ENCODE measurements at places on chromosomes 2 and 18. TPM values are rescaled to one million over a fixed set of nuclear protein-coding genes. Genes with fewer than 3 reads are reported as not detected.

The MAB21L4 gene
- total RNA-seq = 2.8 TPM

The UGT1A8 gene
- not detected for total RNA-seq

The UGT1A4 gene
- total RNA-seq = 6.1 TPM

The TFPI gene
- total RNA-seq = 125 TPM

The COLEC12 gene
- not detected for total RNA-seq

The SPATA3 gene
- not detected for total RNA-seq

The DSEL gene
- total RNA-seq = 28.0 TPM

GRCh38 chr2:98833172-98833916, 102.4 kb upstream of the MGAT4A start:
- peaks cover 4% of the 10 kb centered on the region for H3K36me3 ChIP-seq
- no peaks in the 10 kb centered on the region for H3K27me3 ChIP-seq
- H3K4me1 ChIP-seq = peaks cover 8% of the 10 kb centered on the region
- DNase-seq = no peak
- no peak overlapping the region for H3K4me3 ChIP-seq
- H3K27ac ChIP-seq = no peak overlapping the region

DNA sequence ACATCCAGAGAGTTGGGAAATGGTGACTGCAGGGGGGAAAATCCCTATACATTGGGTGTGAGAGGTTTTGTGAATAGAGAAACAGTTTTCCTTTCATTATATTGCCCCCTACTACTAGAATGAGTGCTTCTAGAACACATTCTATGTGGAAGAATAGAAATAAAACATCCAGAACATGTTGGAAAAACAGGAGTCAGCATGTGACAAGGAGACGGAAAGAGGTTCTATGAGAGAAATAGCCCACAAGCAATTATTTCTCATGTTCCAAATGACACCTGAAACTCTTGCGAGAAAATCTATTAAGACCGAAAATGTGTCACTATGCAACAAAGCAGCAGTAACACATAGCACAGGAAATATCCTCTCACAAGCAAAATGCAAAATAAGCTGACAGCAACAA, 202.7 kb upstream of the SPOPL start:
- no peak overlapping the region for H3K4me3 ChIP-seq
- peaks cover 17% of the 10 kb centered on the region for H3K4me1 ChIP-seq
- no peak for DNase-seq
- H3K36me3 ChIP-seq = no peaks in the 10 kb centered on the region

- no peak for DNase-seq
- H3K27ac ChIP-seq = no peak overlapping the region
- peaks cover 9% of the 10 kb centered on the region for H3K4me1 ChIP-seq
Measured at GRCh38 chr2:241551998-241552737, 6.4 kb upstream of the BOK start.

DNA sequence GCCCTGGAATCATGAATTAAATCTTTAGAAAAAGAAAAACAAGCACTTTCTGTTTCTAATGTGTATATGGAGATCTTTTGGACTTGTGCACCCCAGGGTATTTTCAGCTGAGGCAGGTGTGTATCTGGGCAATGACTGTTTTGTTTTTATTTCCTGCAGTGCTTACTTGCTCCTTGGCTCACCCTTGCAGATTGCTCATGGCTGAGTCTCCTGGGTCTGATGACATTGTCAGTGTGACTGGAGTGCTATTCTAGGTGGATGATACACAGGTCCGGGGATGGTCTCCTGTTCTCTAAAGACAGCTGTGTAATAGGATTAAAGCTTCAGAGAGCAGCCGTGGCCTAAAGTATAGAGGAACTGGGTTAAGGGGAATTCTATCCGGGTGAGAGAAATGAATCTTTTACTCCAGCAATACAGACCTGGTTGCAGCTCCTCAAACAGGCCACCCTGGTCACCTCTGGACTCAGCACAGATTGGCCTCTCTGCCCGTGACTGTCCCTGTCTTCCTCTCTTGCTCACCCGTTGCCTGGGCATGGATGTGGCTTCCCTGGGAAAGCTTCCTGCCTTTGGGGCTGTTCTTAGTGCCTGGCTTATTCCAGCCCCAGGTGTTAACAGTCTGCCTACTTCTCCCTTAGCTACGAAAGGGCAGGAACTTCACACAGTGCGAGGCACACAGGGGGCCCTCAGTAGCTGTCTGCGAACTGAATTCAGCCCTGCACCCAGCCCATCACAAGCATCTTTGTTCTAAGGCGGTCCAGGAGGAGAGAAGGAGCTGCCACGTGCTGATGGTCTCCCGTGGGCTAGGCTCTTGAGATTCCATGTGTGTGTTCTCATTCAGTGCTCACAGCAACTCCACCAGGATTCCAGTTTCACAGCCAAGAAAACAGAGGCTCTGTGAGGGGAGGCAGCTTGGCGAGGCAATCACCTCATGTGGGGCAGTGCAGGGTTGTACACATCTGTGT, 84.3 kb downstream of the ACOXL start:
- peaks cover 3% of the 10 kb centered on the region for H3K4me1 ChIP-seq
- H3K36me3 ChIP-seq = no peaks in the 10 kb centered on the region
- no peak overlapping the region for H3K27ac ChIP-seq

GRCh38 chr2:207265869-207266268, 100.1 kb upstream of the KLF7 start:
- no peaks in the 10 kb centered on the region for H3K36me3 ChIP-seq
- no peaks in the 10 kb centered on the region for H3K27me3 ChIP-seq
- no peak overlapping the region for H3K27ac ChIP-seq
- no peak overlapping the region for H3K4me3 ChIP-seq

GRCh38 chr2:186693446-186693832, 421 bp upstream of the FAM171B start:
- DNase-seq = no peak
- no peak overlapping the region for H3K27ac ChIP-seq
- peaks cover 14% of the 10 kb centered on the region for H3K36me3 ChIP-seq
- no peaks in the 10 kb centered on the region for H3K27me3 ChIP-seq
- H3K4me1 ChIP-seq = peaks cover 45% of the 10 kb centered on the region
- H3K4me3 ChIP-seq = peak overlapping the region; percentile 82

DNA sequence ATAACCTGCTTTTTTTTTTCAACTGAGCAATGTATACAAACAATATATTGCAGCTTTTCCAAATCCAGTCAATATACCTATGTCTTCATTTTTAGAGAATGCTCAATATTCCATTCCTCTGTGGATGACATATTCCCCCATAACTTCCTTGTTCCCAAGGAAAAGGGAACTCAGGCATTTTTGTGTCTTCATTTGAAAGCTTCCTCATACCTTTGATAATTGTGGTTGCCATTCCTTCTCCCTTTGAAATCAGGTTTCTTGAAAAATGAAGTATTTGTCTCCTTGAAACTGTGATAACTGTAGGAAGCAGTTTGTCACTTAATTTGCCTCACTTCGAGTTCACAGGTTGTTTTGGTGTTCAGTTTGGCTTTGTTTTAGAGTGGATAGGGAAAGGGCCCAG, 13.5 kb downstream of the ELAC1 start:
- H3K27me3 ChIP-seq = no peaks in the 10 kb centered on the region
- DNase-seq = no peak
- no peak overlapping the region for H3K4me3 ChIP-seq
- peaks cover 7% of the 10 kb centered on the region for H3K36me3 ChIP-seq
- H3K4me1 ChIP-seq = peaks cover 10% of the 10 kb centered on the region

DNA sequence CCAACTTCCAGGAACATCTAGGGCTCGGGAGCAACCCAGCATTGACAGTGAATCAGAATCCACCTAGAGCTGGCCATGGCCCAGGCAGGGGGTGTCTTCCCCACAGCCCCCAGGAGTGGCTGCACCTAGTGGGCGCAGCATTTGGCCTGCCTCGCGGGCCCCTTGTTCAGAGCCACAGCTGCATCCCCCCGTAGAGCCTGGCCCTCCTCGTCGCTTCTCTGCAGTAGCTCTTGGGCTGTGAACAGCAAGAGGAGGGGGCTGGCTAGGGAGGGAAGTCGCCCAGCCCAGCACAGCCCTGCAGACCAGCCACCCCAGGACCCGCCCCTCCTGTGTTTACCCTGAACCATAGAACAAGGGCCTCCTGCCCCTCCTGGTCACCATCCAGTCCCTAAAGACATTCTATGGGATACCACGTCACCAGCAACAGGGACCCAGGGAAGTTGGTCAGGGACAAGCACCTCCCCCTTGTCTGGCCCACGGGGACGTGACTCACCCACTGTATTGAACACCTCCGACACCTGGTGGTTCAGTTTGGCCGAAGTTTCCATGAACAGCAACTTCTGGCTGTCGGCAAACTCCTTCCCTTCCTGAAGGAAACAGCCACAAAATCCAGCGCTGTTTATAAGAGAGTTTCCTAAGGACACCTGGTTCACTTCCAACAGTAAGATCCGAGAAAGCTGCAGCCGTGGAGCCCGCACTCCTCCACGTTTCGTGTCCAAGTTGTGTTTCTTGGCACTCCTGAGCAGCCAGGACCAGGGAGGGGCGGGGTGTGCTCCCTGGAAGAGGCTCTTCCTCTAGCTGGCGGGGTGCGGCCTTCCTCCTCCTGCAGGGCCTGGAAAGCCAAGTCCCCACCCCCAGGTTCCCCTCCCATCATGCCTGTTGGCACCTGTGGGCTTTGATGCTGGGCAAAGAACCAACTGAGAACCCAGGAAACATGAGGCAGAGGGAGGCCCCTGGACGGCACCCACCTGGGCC, 8.8 kb downstream of the PRLH start:
- H3K36me3 ChIP-seq = peaks cover 29% of the 10 kb centered on the region
- peak; percentile 80 for DNase-seq
- no peaks in the 10 kb centered on the region for H3K27me3 ChIP-seq

DNA sequence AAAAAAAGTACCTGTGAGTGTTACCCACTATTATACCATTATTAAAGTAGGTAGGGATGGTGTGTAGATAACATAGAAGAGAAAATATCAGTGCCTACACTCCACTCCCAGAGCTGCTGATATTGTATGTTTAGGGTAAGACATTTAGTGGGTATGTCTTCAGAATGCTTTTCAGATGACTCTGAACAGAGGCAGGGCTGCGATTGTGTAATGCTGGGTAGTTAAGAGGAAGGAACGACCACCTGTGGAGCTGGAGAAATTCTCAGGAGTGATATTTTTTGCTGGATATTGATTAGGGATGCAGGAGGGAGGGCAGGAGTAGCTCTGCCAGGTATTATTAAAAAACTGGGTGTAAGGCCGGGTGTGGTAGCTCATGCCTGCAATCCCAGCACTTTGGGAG, 2.8 kb downstream of the CNOT11 start:
- peak overlapping the region; percentile 41 for H3K4me3 ChIP-seq
- DNase-seq = no peak
- H3K36me3 ChIP-seq = peaks cover 65% of the 10 kb centered on the region
- H3K27ac ChIP-seq = peak overlapping the region; percentile 68

DNA sequence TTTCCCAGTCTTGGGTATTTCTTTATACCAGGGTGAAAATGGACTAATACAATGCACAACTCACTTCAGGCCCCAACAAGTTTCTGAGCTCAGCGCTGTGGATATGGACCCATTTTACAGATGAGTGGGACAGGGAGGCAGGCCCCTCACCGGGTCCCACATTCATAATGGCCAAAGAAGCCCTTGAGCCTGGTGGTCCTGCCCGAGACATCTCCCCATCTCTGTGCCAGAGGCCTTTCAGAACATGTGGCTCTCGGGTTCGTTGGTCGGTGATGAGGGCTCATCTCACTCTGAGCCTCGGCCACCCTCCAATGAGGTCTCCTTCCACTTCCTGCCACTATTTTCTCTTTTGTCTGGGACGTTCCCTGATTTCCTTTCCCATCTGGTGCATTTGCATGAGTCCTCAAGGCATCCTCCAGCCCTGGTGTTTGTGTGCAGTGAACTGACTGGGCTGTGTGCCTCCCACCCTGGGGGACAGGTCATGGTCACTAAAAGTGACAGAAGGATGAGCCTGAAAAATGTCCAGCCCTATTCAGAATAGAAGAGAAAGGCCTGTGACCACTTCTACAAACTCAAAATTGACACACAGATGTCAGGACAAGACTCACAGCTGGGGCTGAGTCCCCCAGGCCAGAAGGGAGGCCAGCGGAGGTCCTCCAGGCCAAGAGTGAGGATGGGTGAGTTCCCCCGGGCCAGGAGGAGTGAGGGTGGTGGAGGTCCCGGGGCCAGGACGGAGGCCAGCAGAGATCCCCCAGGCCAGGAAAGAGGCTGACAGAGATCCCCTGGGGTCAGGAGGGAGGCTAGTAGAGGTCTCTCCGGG, 134.5 kb downstream of the PTGR3 start:
- H3K27ac ChIP-seq = no peak overlapping the region
- H3K4me3 ChIP-seq = no peak overlapping the region
- H3K36me3 ChIP-seq = peaks cover 5% of the 10 kb centered on the region
- no peak for DNase-seq

GRCh38 chr18:50192995-50193795, 1.8 kb downstream of the MYO5B start:
- H3K27me3 ChIP-seq = peaks cover 13% of the 10 kb centered on the region
- H3K4me3 ChIP-seq = peak overlapping the region; percentile 96
- peaks cover 50% of the 10 kb centered on the region for H3K4me1 ChIP-seq
- DNase-seq = peak; percentile 37
- H3K27ac ChIP-seq = peak overlapping the region; percentile 82

DNA sequence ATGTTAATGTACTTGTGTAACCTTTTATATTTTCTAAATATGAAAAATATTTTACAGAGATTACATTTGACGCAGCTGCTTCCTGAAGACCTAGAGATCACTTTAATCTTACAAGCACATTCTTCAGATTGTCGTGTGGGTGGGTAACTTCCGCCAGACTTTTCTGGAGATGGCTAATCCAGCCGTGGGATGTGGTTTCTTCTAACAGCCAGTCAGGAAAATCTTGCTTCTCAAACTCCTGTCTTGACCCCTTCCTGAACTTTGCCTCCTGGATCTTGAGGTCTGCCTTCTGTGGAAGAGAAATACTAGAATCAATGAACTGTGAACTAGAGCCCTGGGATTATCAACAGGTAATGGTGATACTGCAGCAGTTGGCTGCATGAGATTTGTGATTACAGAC, 401.6 kb upstream of the TNP1 start:
- H3K27me3 ChIP-seq = no peaks in the 10 kb centered on the region
- peaks cover 10% of the 10 kb centered on the region for H3K36me3 ChIP-seq
- peak overlapping the region; percentile 94 for H3K27ac ChIP-seq
- DNase-seq = peak; percentile 58

DNA sequence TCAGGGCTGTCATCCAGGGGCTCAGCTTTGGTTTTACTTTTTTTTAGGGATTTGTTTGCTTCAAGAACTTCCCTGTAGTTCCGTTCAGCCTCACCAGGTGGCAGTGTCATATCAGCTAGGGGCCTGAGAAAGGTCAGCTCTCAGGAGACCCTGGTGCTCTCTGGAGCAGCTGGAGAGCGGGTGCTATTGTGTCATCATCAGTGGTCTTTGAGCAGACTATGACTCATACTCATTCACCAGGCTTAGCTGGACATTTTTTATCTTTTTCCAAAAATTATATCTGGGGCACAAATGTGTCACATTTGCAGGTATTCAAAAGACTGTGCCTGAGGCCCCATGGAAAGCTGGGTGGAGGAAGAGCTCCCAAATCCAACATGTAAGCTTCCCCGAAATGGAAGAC, 24.4 kb downstream of the ZNF892 start:
- no peak overlapping the region for H3K4me3 ChIP-seq
- no peaks in the 10 kb centered on the region for H3K4me1 ChIP-seq
- H3K27me3 ChIP-seq = no peaks in the 10 kb centered on the region
- no peak overlapping the region for H3K27ac ChIP-seq

DNA sequence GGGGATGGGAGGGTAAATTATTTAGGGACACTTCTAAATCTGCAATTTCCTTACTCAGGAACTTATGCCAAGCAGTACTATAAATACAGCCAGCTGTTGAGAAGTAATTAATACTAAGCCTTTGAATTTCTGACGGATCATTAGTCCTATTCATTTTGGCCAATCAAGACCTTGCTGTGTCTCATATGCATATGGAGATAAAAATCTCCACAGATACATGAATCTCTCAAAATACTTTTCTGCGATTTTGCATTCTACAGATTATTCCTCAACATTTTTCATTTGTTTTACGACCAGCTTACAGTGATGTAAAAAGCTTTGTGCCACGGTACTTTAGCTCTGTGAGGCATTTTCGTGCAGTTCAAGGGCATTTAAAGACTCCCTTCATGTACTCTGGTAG, 16.7 kb downstream of the LANCL1 start:
- no peaks in the 10 kb centered on the region for H3K27me3 ChIP-seq
- no peak overlapping the region for H3K4me3 ChIP-seq
- H3K4me1 ChIP-seq = no peaks in the 10 kb centered on the region
- H3K36me3 ChIP-seq = peaks cover 6% of the 10 kb centered on the region
- no peak overlapping the region for H3K27ac ChIP-seq

Data from Calu3 (cell line).